ENCODE measurements at places on chromosomes 6 and 20. TPM values are rescaled to one million over a fixed set of nuclear protein-coding genes. Genes with fewer than 3 reads are reported as not detected.

The NHSL1 gene
- 3.3 TPM for polyA plus RNA-seq

The SIGLEC1 gene
- polyA plus RNA-seq = not detected

The IL17A gene
- not detected for polyA plus RNA-seq

The CARMIL1 gene
- polyA plus RNA-seq = 3.7 TPM

The DEFB124 gene
- polyA plus RNA-seq = not detected

The ZNF334 gene
- polyA plus RNA-seq = 1.8 TPM

The PERP gene
- polyA plus RNA-seq = 47.5 TPM

The KIF25 gene
- not detected for polyA plus RNA-seq

The CRISP3 gene
- not detected for polyA plus RNA-seq

The OR12D2 gene
- not detected for polyA plus RNA-seq

The MARCKS gene
- polyA plus RNA-seq = 118 TPM

The GSTA3 gene
- not detected for polyA plus RNA-seq

The HEY2 gene
- polyA plus RNA-seq = not detected

The RBM24 gene
- 19.9 TPM for polyA plus RNA-seq

The CCN5 gene
- polyA plus RNA-seq = 2.0 TPM

The HSPA12B gene
- polyA plus RNA-seq = not detected

The PDYN gene
- not detected for polyA plus RNA-seq

The ALDH5A1 gene
- 0.75 TPM for polyA plus RNA-seq
